ENCODE measurements at places on chromosomes 7 and 10.

- DNase-seq, result no peak
Observed at GRCh38 chr7:816751-817671, 15.3 kb upstream of the SUN1 start.

DNA sequence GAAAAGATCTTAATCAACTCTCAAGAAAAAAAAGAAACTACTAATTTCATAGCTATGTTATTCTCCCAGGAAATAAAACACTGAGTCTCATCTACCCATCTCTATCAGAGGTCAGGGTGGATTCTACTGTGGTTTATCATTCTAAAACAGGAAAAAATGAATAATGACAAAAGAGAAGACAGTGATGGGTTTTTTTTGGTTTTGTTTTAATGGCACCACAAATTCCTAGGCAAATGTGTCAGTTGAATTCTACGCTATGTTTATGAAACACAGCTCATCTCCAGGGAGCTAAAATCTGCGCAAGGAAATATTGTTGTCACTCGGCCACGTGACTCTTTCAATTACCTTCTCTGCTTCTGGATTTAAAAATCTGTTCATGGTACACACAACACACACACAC, 393.4 kb upstream of the SORCS1 start:
- DNase-seq, result no peak

DNA sequence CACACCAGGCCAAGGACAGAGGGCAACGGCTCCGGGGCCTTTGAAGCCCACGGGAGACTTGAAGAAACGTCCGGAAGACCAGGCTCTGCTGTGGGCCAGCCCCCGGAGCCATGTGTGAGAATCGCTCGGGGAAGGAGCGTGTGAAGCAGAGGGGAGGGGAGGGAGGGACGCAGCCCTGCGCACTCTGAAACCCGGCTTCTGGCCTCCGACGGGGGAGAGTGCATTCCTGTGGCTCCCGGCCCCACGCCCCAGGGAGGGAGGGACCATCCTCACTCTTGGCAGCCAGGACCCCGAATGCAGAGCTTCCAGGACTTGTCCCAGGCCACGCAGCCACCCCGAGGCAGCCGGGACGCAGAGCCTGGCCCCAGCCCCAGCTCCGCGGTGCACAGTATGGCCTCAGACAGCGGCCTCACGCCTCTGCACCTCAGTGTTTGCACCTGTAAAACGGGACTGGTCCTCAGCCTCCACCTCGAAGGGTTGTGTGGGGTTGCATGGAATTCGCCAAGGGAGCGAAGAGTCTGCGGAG, 67.4 kb downstream of the PDGFA start:
- DNase-seq, result no peak

GRCh38 chr7:35866186-35866585, 65.3 kb downstream of the SEPTIN7 start:
- no peak for DNase-seq

All from T-cell (primary cell).